ENCODE measurements at places on chromosomes 2 and 18.

GRCh38 chr2:40169430-40169829 is 282.5 kb downstream of the SLC8A1 start:
- DNase-seq, result no peak

DNA sequence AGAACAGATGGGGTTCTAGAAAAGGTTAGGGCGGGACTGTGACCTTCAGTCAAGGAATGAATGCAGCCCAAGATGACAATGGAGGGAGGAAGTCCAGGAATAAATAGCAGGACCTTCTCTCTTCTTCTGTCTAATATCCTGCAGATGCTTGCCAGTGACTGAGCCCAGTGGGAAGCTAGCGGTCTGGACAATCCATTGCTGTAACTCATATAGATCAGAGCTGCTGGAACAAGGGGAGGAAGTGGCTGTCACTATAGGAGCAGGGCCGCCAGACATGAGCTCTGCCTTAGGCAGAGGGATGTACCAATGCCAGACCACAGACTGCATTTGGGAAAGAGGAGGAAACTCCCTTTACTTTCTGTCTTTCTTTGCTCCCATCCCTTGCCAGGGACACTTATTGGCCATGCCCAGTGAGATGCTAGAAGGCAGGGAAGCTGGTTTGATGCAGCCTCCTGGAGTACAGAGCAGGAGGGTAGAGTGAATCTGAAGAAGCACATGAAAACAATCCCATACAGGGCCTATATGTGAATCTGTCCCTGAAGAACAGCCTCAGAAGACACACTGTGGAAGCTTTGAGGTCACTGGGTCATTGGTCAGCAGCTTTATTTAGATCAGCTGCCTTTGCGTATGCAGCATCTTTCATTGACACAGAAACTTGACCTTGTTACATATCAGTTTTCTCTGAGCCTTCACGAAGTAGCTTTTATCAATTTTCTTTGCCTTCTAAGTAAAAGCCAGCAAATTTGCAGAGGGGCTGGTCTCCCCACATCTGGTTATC is 65.4 kb downstream of the CCDC85A start:
- DNase-seq, result no peak

- no peak for DNase-seq
Observed at GRCh38 chr2:160264308-160264707, 64.2 kb upstream of the ITGB6 start.

DNA sequence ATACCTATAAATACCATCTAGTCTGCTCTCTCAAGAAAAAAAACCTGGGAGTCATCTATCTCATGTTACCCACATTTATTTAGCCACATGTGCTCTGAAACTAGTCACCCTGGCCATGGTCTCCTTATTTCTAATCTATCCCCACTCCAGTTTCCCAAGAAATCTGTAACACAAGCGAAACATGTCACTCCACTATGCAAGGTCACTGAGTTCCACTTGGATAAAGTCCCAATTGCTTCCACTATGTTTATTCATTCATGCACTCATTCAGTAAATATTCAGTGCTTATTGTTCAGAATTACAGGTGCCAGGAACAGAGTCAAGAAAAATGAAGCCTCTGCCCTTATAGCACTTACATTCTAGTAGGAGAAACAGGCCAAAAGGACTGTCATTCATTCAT is 369.4 kb upstream of the CYRIA start:
- DNase-seq, result no peak

GRCh38 chr2:67656875-67657274 is 259.7 kb downstream of the ETAA1 start:
- DNase-seq, result no peak

DNA sequence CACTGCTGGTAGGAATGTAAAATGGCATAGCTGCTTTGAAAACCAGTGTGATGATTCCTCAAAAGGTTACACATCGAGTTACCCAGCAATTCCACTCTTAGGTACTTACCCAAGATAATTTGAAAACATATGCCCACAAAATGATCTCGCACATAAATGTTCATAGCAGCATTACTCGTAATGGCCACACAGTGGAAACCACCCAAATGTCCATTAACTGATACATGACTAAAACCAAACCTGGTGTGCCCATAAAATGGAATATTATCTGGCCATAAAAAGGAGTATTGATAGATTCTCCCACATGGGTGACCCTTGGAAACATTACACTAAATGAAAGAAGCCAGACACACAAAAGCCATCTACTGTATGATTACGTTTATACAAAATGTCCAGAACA is 70.4 kb downstream of the ALPK2 start:
- DNase-seq, result no peak

DNA sequence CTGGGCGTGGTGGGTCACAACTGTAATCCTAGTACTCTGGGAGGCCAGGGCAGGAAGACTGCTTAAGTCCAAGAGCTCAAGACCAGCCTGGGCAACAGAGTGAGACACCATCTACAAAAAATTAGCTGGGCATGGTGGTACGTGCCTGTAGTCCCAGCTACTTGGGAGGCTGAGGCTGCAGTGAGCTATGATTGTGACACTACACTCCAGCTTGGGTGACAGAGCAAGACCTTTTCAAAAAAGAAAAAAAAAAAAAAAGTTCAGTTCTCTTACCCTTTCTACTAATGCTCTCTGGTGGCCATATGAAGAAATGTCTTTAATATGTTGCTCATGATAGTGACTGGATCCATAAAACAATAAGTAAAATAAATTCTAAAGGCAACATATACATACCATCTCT is 14.9 kb downstream of the TYW5 start:
- DNase-seq, result no peak

DNA sequence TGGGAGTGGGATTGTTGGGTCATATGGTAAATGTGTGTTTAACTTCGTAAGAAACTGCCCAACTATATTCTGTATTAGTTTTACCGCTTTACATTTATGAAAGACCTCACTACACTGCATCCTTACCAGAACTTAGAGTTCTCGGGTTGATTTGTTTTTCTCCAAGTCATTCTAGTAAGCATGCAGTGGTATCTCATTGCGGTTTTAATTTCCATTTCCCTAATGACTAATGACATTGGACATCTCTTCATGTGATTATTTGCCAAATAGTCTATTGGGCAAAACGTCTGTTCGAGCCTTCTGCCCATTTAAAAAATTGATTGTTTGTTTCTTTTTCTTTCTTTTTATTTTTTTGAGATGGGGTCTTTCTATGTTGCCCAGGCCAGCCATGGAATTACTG is 6.8 kb downstream of the FBLN7 start:
- DNase-seq, result no peak

- no peak for DNase-seq
Observed at GRCh38 chr2:191086706-191087105, 64.1 kb downstream of the STAT4 start.

DNA sequence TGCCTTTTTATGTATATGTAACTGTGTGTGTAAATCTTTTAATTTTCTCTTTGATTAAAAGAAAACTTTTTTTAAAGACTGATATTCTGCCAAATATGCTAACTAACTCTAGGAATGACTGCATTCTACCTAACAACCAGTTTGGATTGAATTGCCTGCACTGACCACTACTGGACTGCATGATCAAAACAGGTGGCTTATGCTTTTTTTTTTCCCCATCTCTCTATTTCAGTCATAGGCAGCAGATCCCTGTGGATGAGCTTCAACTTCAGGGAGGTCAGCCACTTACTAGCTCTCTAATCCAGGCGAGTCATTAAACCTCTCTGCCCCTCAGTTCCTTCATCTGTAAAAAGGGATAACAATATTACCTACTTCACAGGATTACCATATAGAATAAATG is 138.6 kb upstream of the SERTAD2 start:
- no peak for DNase-seq

DNA sequence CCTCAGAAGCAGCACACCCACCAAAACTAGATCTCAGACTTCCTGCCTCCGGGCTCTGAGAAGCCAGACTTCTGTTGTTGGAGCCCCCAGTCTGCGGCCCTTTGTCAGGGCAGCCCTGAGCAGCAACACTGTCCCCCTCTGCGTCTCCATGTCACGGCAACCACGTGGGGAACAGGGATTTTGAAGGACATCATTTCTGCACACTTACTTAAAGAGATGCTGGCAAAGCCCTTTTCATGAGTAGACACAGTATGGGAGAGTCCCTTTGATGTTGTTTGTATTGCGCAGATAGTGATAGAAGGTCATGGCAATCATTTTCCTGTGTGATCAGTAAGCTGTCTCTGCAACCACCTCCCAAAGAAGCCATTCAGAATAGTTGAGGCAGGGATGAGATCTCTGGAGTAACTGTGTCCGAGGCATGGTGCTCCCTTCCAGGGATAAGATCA is 69.1 kb upstream of the ID2 start:
- DNase-seq, result no peak

GRCh38 chr2:151827564-151828142 is 568 bp downstream of the ARL5A start:
- peak; percentile 28 for DNase-seq

GRCh38 chr2:2846332-2847208 is 515.5 kb upstream of the MYT1L start:
- DNase-seq, result no peak

- peak; percentile 5 for DNase-seq
Observed at GRCh38 chr2:37026050-37026449, 58.1 kb downstream of the HEATR5B start.

DNA sequence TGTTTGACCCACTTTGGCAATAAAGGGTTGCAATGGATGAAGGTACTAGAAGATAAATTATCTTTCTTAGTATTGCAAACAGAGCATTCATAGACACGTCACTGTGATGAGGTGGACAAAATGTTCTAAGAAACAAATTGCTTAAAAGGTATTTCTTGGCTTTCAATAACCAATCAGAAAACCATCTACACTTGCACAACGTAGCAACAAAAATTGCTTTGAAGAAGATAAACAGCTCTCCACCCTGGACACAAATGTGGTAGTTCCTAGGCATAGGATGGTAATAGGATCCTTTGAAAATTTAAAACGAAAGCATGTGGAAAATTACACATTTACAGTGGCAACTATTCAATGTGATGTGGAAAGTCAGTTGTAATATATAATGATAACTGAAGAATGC is 439.9 kb upstream of the ETAA1 start:
- DNase-seq, result no peak

DNA sequence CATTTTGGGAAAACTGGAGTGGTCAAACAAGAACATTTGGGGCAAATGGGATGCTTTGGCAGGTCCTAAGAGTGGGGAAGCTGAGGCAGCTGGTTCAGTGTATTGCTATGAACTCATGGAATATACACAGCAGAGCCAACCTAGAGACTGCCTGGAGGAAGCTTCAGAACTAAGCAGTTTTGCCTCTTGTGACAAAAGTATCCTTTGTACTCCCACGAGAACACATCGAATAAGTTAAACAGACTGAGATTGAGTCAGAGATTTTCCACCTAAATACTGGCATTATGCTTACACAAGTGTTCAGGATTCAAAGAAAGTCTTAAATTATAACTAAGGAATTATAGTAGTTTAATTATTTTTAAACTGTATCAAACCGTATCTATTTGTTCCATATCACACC is 5.2 kb upstream of the ARMC9 start:
- DNase-seq, result no peak

DNA sequence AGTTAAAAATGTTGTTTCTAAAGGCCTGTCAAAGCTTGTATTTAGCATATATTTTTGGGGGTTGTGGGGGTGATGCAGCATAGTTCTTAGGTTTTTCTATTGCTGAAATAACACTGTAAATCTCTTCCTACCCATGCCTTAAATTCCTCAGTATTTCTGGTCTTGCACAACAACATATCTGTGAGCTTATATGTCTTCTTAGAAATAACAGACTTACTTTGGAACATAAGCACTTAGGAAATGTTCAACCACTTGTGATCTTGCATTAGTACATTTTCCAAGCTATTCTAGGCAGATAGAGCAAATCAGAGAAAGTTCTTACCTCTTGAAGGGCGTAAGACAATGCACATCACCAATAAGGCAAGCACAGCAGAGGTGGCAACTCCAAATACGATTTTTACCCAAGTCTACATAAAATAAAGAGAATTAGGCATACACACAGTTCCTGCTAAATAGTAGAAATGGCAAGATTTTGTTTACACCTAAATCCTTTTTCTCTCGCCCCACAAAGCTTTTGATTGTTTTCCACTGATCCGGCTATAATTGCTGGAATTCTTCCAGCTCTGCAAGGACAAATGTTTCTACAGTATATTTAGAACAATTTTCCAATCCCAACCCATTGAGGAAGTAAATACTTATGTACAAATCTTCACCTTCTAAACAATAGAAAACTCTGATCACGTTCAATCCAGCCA is 512 bp downstream of the FAP start:
- no peak for DNase-seq

DNA sequence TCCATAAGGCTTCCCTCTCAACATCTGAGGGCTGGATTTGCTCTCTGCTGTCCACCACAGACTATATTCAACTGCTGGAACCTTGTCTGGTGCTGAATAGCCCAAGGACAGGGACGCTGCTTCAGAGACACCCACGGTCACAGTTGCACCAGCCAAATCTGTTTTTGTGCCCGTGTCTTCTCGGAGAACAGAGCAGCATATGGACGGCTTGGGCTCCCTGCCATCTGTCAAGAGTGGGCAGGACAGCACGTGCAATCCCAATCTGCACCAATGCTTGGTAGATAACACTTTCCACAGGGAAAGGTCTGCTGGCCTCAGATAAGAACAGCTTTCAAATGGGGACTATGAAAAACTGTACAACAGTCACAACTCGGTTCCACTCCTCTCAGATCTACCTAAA is 466.1 kb downstream of the TGIF1 start:
- DNase-seq, result no peak

DNA sequence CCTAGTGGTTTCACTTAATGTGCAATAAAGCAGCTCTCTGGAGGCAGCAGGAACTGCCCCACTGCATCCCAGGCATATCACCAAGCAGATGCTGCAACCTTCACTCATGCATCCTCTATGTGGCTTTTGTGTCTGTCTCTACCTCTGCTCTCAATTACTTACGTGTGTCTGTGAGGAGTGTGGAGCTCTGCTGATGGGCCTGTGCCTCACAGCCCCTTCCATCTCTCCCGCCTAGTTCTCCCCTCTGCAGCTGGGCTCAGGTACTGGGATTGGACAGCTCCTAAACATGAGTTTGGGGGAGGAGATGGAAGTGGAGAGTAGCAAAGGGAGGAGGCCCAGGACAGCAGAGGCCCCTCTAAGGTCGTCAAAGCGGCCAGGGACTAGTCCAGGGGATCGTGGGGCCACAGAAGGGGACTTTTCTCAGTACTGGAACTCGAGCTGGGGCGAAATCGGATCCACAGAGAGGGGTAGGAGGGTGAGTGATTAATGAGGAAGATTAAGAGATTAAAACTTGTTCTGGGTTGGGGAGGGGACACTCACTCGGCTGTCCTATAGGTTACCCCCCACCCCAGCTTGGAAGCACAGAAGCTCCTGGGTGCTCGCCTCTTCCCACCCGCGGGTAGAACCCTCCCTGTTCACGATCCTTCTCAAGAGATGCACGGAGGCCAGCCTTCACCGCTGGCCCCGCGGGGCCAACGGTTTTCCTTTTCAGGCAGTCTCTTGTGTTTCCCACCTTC is 2.1 kb upstream of the LBX2 start:
- no peak for DNase-seq

DNA sequence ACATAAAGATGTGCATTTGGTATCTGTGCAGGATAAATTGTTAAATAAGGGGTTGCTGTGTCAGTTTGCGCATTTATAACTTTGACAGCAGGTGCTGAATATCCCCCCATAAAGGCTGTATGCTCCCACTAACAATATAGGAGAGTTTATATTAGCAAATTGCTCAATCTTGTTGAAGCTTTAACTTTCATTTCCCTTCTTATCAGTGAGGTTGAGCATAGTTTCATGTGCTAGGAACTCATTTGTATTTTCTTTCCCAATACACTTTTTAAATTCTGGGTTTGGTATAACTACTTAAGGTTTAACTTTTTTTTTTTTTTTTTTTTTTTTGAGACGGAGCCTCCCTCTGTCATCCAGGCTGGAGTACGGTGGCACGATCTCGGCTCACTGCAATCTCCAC is 89.0 kb downstream of the FAM117B start:
- no peak for DNase-seq
